ENCODE measurements at places on chromosomes 1 and 21.

DNA sequence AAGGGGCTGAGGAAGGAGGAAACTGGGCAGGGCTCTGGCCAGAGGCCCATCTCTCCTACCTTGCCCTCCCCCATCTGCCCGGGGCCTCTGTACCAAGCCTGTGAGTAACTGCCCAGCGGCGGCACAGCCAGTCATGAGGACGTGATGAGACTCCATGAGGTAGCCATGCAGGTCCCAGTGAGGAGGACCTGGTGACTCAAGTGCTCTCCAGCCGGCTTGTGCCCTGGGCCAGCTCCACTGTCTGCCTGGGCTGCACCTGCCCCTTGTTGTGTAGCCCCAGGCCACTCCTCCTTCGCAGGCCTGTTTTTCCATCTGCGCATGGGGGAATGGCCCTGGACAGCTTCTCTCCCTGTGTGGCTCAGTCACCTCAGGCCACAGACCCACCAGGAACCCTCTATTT is 42.0 kb upstream of the PADI1 start:
- no peak for DNase-seq

DNA sequence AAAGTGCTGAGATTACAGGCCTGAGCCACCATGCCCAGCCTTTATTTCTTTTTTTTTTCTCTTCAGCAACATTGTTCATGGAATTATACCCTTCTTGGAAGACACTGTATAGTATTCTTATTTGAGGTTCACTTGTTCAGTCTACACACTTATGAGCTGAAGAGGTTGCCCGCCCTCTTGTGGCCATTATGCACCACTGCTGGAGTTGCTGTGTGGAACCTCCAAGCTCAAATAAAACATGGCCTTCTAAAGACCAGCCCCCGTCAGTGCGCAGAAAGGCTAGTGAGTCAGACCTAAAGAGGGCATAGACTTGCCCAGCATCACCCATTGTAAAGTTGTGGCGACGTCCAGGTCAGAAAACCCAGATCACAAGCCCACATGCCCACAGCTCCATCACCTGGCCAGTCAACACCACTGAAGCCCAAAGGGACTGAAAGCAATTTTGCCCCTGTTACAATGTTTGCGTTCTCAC is 20.4 kb downstream of the LURAP1 start:
- peak; percentile 31 for DNase-seq

- no peak for DNase-seq
Observed at GRCh38 chr1:204520834-204521709, 4.9 kb downstream of the MDM4 start.

- DNase-seq: no peak
Observed at GRCh38 chr21:21661741-21662140, 663.5 kb downstream of the NCAM2 start.

DNA sequence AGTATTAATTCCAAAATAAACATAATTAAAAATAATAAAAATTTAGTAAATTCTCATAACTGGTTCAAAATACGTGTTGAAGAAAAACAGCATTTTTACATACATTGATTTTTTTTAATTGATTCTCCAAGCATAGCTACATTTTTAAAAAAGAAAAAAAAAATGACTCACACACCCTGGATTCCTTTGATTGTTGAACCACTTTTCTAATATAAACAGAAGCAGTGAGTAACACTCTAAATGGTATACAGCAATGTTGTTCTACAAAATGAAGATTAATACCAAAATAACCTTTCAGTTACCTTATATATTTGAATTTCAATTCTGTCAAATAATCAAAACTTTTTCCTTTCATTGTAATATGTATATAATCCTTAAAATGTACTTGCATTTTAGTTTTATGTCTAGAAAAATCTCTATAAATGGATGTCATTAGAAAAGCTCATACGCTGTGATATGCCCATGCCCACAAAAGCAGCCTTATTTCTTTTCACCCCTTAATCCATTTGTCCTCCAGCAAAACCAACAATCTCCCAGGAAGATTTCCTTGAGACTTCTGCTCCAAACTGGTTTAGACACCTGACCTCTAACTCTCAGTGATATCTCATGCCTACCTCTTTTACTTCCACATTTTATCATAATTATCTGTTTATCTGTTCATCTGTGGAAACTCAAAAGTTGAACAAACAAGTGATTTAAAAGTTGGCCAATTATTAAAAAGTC is 246.4 kb upstream of the NR5A2 start:
- DNase-seq: no peak

- DNase-seq: no peak
Observed at GRCh38 chr1:3163356-3163755, 94.4 kb downstream of the PRDM16 start.

DNA sequence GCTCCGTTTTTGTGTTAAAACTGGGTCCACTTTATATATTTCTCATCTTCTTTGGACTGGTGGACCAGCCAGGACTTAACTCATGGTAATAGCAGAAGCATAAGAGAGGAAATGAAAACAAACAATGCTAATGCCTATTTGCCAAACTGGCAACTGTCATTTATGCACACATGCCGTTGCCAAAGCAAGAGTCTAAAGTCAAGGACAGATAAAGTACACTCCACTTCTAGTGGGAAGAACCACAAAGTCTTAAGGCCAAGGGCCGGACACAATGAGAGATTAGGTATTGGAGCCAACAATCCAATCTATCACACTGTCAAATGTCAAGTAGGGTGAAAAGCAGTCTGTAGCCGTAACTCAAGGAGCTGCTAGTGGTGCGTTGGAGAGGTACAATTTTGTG is 157.7 kb downstream of the LYPLAL1 start:
- no peak for DNase-seq
